Panc1 (cell line): ENCODE measurements at places on chromosomes 13 and 19.

DNA sequence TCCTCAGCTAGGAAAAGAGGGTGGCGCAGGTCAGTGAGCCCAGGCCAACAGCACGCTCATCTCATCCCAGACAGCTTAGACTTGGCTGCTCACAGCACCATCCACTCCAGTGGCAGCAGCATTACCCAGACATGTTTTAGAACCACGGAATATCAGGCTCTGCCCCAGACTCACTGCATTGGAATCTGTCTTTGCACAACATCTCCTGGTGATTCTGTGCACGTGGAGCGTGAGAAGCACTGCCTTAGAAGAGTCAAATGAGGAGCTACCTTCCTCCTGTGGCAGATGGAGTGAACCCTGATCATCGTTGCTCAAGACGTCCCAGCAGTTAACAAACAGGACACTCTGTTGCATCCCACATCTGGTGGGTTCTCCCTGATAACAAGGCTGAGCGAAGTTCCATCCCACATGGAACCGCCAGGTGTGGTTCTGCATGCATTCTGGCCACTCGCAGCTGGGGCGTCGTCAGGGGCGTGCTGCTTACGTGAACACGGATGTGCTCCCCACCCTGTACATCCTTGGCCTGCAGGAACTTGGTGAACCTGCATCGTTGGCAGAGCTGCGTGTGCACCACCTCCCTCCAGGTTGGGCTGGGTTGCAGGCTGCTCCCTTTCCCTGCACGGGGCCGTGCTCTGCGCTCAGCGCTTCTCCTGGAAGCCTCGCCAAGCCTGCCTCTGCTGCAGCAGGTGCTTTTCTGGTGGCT, 25.2 kb upstream of the ATP11A start:
- H3K4me1 ChIP-seq: no peaks in the 10 kb centered on the region
- DNase-seq: no peak
- H3K4me3 ChIP-seq: no peak overlapping the region
- no peak overlapping the region for H3K27ac ChIP-seq
- no peaks in the 10 kb centered on the region for H3K36me3 ChIP-seq

GRCh38 chr19:27824108-27824507, 1388.8 kb downstream of the UQCRFS1 start:
- no peak overlapping the region for H3K4me3 ChIP-seq
- H3K27me3 ChIP-seq: no peaks in the 10 kb centered on the region
- no peak for DNase-seq

DNA sequence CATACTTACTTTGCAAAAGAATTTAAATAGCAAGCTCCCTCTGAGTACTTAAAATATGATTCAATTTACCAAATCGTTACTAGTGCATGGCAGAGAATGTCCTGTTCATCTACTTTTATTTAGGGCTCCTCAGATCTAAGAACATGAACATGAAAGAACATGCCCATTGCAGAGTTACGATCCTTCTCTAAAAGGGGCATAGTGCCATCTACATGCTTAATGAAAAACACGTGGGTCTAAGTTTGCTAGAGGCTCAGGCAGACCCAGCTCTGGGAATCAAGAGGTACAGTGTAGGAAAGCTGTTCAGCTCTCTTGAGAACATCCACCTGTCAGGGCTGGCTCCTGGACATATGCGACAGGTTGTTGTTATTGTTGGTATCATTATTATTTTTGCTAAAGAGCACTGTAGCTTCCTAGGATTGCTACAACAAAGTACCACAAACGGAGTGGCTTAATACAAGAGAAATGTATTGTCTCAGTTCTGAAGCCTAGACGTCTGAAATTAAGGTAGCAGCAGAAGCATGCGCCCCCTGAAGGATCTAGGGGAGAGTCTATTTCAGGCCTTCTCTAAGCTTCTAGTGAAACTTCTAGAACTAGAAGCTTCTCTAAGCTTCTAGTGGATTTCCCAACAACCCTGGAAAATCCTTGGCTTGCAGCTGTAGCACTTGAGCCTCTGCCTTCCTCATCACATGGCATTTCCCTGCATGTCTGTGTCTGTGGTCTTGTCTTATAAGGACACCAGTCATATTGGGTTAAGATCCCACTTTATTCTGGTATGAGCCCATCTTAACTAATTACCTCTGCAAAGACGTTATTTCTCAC, 133.9 kb downstream of the DCT start:
- no peaks in the 10 kb centered on the region for H3K27me3 ChIP-seq
- DNase-seq: no peak
- no peak overlapping the region for H3K27ac ChIP-seq
- H3K36me3 ChIP-seq: no peaks in the 10 kb centered on the region
- H3K4me1 ChIP-seq: no peaks in the 10 kb centered on the region

GRCh38 chr13:77353995-77354394, 27.1 kb upstream of the MYCBP2 start:
- H3K36me3 ChIP-seq: no peaks in the 10 kb centered on the region
- H3K27me3 ChIP-seq: no peaks in the 10 kb centered on the region
- H3K4me3 ChIP-seq: no peak overlapping the region
- no peak for DNase-seq
- H3K27ac ChIP-seq: no peak overlapping the region

DNA sequence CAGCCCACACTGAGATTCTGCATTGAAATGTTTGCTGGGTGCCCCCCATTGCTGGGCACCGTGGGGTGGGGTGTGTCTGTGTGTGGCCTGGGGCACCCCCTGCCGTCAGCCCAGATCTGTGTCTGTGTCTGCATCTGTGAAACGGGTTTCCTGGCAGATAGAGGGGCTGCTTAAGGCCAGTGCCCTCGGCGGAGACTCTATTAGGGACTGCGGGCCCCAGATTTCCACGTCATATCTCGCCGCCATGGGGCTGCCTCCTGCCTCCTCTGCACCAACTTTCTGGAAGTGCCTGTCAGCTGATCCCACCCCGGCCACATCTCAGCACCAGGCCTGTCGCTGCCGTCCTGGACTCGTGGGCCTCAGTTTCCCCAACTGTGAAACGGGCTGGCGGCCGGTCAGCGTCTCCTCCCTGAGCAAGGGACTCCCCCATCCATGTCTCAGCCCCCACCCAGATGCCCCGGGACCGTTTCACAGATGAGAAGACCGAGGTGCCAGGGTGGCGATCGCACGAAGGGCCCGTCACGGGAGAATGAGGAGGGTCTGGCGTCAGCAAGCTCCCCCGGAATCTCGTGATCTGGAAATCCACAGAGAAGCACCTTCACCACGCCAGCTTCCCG, 21.4 kb downstream of the ARID3A start:
- no peak for DNase-seq
- H3K27me3 ChIP-seq: no peaks in the 10 kb centered on the region
- no peak overlapping the region for H3K4me3 ChIP-seq
- no peaks in the 10 kb centered on the region for H3K4me1 ChIP-seq
- no peaks in the 10 kb centered on the region for H3K36me3 ChIP-seq
- H3K27ac ChIP-seq: no peak overlapping the region

DNA sequence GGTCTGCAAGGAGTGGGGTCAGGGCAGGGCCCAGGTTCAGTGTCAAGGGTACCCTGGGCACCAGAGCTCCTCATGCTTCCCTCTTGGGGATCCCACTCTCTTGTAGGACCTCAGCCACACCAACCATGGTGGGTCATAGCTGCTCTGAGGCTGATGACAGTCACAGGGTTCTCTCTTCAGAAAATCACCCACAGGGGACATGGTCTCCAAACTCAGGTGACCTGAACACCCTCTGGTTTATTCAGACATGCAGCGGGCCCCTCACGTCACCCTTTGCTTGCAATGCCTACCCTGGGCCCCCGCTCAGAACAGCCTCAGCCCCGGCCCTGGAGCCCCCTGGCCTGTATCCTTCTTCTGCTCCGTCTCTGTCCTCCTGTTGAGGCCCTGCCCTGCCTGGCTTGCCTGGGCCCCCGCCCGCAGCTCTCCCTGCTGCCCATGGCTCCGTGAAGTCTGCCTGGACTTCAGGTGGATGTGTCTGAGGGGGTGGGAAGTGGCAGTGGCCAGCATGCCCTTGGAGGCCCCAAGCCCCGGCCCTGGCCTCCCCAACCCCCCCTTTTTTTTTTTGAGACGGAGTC, 20.4 kb downstream of the CHERP start:
- H3K27ac ChIP-seq: no peak overlapping the region
- no peaks in the 10 kb centered on the region for H3K27me3 ChIP-seq
- no peak for DNase-seq

DNA sequence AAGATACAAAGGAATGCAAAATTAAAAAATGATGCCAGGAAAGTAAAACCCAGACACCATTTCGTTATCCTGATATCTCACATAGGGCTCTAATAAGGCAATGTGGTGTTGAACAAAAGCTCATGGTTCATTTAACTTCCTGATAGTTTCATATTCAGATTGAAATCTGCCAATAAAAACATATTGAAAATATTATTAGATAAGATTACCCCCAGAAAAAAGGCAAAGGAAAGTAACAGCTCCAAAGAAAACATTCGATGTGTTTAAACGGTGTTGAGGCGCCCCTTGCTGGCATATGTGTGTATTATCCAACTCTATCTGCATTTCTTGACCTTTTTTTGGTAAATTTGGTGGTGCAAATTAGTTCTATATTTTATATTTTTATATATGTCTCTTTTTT, 75.9 kb downstream of the ESD start:
- DNase-seq: no peak
- H3K36me3 ChIP-seq: no peaks in the 10 kb centered on the region; the same call in 1 of the 2 replicates
- no peak overlapping the region for H3K4me3 ChIP-seq
- no peaks in the 10 kb centered on the region for H3K4me1 ChIP-seq
- no peak overlapping the region for H3K27ac ChIP-seq

DNA sequence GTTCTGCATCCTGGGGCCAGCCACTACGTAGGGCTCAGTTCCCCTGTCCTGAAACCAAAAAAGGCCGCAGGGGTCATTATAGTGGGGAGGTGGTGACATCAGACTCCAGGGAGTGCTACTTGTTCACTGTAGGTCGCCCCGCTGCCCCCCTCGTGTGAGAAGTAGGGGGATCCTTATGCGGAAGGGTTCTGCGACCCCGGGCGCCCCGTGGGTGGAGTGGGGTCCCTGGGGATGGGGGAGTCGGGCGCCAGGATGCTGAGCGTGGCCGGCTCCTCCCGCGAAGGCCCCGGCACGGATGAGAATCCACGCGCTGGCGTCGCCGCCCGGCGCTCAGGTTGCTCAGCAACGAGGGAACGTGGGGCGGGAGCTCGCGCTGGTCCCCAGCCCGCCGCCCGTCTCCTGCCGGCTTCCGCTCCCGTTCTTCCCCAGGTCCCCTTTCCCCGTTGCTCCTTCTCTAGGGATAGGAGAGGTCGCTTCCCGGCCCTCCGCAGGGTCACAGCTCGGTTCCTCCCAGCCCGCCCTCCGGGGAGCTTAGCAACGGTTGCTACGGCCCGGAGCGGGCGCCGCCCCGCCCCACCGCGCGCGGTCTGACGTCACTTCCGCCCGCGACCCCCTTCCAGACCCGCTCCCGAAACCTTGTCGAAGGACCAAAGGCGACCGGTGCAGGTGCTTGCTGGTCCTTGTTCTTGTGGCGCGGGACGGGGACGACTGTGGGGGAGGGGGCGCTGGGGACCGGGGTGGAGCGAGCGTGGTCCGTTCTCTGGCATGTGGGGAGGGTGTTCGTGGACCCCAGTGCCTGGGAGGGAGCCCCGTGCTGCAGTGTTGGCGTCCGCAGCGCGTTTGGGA, at the start of gene NAT14:
Gene NAT14 (plus strand): TSS at position 596 of the 846 bp plus-strand sequence. CDS start 521 bp downstream, outside the sequence.
- H3K4me3 ChIP-seq: peak within 1 kb of the TSS; percentile 78
- H3K27me3 ChIP-seq: no peaks in the 10 kb centered on the region
- peaks cover 57% of the 10 kb centered on the region for H3K4me1 ChIP-seq
- peak within 1 kb of the TSS; percentile 94 for H3K27ac ChIP-seq
- no peak for DNase-seq
- peaks cover 3% of the 10 kb centered on the region; the same call in 1 of the 2 replicates for H3K36me3 ChIP-seq

GRCh38 chr13:76832258-76832988, 53.8 kb downstream of the KCTD12 start:
- H3K36me3 ChIP-seq: no peaks in the 10 kb centered on the region
- no peak overlapping the region for H3K4me3 ChIP-seq
- no peak for DNase-seq
- no peak overlapping the region for H3K27ac ChIP-seq
- H3K4me1 ChIP-seq: no peaks in the 10 kb centered on the region
- no peaks in the 10 kb centered on the region for H3K27me3 ChIP-seq

- no peaks in the 10 kb centered on the region for H3K27me3 ChIP-seq
- H3K4me3 ChIP-seq: no peak overlapping the region
- DNase-seq: no peak
- no peaks in the 10 kb centered on the region for H3K4me1 ChIP-seq
- no peak overlapping the region for H3K27ac ChIP-seq
These were observed 20.1 kb upstream of the NDUFS7 start for GRCh38 chr19:1363599-1363998.

GRCh38 chr19:46724468-46724867, 7.6 kb upstream of the PRKD2 start:
- no peak overlapping the region for H3K27ac ChIP-seq
- DNase-seq: no peak
- no peaks in the 10 kb centered on the region; the same call in 1 of the 2 replicates for H3K4me1 ChIP-seq
- no peaks in the 10 kb centered on the region for H3K27me3 ChIP-seq
- H3K36me3 ChIP-seq: no peaks in the 10 kb centered on the region

GRCh38 chr19:1912760-1913505, 7.7 kb downstream of the ADAT3 start:
- H3K27ac ChIP-seq: no peak overlapping the region
- peaks cover 2% of the 10 kb centered on the region; the same call in 1 of the 2 replicates for H3K4me1 ChIP-seq
- H3K27me3 ChIP-seq: no peaks in the 10 kb centered on the region
- H3K4me3 ChIP-seq: no peak overlapping the region
- no peak for DNase-seq

DNA sequence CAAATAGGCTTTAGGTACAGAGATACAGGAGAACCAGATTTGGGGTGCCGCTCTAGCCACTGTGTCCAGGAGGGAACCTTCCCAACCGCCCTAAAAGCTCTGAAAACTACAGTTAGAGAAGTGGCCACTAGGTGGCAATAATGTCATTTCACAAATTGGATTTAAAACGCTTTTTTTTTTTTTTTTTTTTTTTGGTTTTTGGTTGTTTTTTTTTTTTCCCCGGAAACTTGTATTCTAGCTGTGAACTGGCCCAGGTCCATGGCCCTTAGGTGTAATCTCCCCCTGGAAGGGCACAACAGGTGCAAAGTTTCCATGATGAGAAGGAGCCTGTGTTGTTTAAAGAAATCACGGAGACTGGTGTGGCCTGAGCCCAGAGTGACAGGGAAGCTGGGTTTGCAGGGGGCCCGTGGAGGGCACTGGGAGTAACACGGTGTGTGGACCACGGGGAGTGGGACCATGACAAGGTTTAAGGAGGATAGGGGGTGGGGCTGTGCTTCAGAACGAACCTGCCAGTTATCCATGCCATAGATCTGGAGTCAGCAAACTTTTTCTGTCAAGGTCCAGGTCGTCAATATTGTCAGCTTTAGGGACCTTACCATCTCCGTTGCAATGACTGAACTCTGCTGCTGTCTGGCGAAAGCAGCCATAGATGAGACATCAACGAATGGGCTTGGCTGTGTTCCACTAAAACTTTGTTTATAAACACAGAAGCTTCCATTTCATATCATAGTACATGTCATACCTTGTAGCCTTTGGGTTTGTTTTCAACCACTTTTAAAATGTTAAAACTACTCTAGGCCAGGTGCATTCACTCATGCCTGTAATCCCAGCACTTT, 10.1 kb downstream of the OR1I1 start:
- no peak overlapping the region for H3K27ac ChIP-seq
- H3K36me3 ChIP-seq: no peaks in the 10 kb centered on the region
- no peak for DNase-seq
- H3K27me3 ChIP-seq: no peaks in the 10 kb centered on the region
- no peaks in the 10 kb centered on the region for H3K4me1 ChIP-seq
